ENCODE measurements at places on chromosomes 5 and 9.

GRCh38 chr5:138850865-138851435 is 24.2 kb downstream of the LRRTM2 start:
- no peak overlapping the region for H3K4me3 ChIP-seq

DNA sequence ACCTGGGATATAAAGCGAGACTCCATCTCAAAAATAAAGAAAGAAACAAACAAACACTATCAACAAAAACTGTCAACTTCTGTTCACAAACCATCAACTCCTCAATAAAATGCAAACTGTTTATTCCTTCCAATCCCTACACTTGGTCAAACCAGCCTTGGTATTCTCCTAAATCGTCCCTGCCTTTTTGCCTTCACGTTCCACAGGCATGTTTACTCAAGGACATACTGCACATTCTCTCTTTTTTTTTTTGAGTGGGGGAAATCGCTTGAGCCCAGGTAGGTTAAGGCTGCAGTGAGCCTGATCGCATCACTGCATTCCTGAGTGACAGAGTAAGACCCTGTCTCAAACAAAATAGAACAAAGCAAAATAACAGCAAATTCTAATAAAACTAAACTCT is 13.0 kb downstream of the UBAP2 start:
- peak; percentile 6 for DNase-seq
- no peak overlapping the region for H3K27ac ChIP-seq
- H3K4me3 ChIP-seq: no peak overlapping the region
- no peaks in the 10 kb centered on the region for H3K36me3 ChIP-seq
- no peaks in the 10 kb centered on the region for H3K4me1 ChIP-seq
- H3K27me3 ChIP-seq: no peaks in the 10 kb centered on the region

DNA sequence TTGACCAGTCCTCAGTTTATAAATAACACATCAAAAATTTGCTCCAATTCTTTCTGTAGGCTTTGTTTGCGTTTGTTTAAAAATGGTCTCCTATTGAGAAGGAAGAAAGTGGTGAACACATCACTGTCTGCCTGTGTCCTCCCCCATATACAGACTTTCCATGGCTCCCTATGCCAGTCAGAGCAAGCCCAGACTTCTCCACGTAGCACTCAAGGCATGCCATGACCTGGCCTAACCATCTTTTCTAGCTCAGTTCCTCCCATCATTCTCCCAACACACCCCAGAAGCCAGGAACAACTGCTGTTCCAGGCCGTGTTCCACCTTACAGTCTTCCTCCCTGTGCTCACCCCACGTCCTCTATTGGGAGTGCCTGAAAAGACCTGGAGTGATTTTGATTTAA is 129.6 kb upstream of the ZNF618 start:
- H3K36me3 ChIP-seq: no peaks in the 10 kb centered on the region
- H3K27me3 ChIP-seq: peaks cover 9% of the 10 kb centered on the region
- DNase-seq: no peak
- no peak overlapping the region for H3K4me3 ChIP-seq

DNA sequence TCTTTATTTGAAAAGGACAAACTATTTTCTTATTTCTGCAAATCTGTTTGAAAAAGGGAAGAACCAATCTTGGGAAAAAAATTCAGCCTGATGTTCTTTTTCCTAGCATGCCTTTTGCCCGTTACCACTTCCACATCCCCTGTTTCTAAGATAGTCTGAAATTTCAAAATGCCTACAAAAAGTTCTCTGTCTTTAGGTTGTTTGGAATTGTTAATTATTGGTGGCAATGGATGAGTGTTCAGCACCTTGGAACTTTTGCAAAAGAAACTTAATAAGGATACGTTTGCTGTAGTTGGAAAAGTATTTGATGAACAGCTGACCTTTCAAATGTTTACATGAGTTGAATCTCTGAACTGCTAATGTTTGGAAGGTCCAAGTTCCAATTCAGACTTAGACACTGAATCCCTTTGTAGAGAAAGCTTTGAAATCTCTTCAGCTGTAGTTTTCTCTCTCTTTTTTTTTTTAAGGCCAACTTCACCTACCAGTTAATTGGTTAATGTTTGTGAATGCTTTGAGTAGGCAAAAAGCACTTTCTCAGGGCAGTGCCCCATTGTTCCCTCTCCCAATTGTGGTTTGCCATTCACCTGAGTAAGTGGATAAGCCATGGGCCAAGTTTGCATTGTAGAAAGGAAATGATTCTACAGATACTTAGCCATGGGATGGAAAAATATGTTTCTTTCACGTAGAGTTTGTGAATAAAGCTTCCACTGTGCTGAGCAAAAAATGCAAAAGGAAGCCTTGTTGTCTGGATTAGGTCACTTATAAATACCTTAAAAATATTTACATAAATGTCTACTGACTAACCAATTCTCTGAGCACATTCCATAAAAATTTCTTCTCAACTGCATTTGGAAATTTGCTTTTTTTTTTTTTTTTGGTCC is 156.4 kb upstream of the ELL2 start:
- no peaks in the 10 kb centered on the region for H3K36me3 ChIP-seq
- peak overlapping the region; percentile 24 for H3K27ac ChIP-seq
- DNase-seq: peak; percentile 56
- no peaks in the 10 kb centered on the region for H3K27me3 ChIP-seq

DNA sequence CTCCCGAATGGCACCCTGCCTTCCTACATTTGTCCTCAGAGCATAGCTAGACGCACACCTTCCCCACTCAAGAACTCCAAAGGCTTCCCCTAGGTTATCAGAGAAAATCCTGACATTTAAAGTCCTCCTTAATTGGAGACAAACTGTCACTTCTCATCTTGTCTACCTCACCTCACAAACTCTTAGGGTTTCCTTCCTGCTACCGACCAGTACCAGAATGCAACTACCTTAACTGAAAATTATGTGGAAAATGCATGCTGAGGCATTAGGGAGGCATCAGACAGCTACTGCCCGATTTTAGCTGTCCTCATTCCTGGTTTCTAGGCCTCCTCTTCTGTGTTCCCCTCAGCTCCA is 17.9 kb upstream of the TNIP1 start:
- H3K27me3 ChIP-seq: no peaks in the 10 kb centered on the region
- peaks cover 12% of the 10 kb centered on the region for H3K36me3 ChIP-seq
- no peak overlapping the region for H3K4me3 ChIP-seq
- H3K4me1 ChIP-seq: peaks cover 22% of the 10 kb centered on the region

- H3K4me3 ChIP-seq: no peak overlapping the region
- no peaks in the 10 kb centered on the region for H3K27me3 ChIP-seq
- DNase-seq: peak; percentile 84
- H3K36me3 ChIP-seq: no peaks in the 10 kb centered on the region
These were observed 30.4 kb downstream of the RANBP17 start for GRCh38 chr5:170892196-170892595.

GRCh38 chr5:77867194-77867691 is 91.1 kb upstream of the TBCA start:
- no peaks in the 10 kb centered on the region for H3K36me3 ChIP-seq
- H3K4me1 ChIP-seq: no peaks in the 10 kb centered on the region
- H3K27me3 ChIP-seq: peaks cover 11% of the 10 kb centered on the region
- no peak for DNase-seq

DNA sequence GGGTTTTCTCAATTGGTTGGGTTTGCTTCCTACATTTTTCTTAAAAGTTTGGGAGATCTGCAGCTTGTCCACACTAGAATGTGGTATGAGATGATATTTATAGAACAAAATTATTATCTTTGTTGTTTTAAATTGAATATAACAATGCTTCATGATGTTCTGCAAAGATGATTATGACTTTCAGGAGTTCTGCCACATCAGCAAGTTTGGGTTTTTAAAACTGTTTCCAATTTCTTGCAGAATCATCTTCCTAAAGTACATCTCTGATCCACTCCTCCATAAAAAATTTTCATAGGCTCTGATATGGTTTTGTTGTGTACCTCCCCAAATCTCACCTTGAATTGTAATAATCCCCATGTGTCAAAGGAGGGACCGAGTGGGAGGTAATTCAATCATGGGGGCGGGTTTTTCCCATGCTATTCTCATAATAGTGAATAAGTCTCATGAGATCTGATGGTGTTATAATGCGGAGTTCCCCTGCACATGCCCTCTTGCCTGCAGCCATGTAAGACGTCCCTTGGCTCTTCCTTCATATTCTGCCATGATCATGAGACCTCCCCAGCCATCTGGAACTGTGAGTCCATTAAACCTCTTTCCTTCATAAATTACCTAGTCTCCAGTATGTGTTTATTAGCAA is 119.1 kb upstream of the PTGER4 start:
- no peaks in the 10 kb centered on the region for H3K4me1 ChIP-seq
- H3K36me3 ChIP-seq: no peaks in the 10 kb centered on the region
- no peak overlapping the region for H3K4me3 ChIP-seq
- H3K27me3 ChIP-seq: no peaks in the 10 kb centered on the region

- H3K27ac ChIP-seq: no peak overlapping the region
- H3K36me3 ChIP-seq: no peaks in the 10 kb centered on the region
- H3K4me1 ChIP-seq: no peaks in the 10 kb centered on the region
These were observed 34.7 kb downstream of the CAPSL start for GRCh38 chr5:35903631-35904203.

DNA sequence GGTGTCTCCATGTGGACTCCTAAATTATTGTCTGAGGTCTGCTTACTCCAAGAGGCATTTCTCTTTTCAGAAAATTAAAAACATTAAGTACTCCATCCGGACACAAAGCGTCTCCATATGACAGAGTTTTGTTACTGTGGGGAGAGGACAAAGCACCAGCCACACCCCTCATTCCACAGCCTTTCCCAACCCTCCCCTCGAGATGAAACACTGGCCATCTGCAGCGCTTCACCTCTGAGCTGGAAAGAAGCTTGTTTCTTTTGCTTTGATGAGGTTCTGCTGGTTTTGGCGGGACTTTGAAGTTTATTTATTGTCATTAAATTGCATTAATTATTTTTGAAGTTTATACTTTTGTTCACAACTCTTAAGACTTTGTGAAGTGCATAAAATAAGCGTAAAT is 27.6 kb upstream of the NKD2 start:
- no peaks in the 10 kb centered on the region for H3K4me1 ChIP-seq
- H3K36me3 ChIP-seq: no peaks in the 10 kb centered on the region
- H3K27ac ChIP-seq: no peak overlapping the region
- peak; percentile 36 for DNase-seq
- peaks cover 7% of the 10 kb centered on the region for H3K27me3 ChIP-seq
- no peak overlapping the region for H3K4me3 ChIP-seq

DNA sequence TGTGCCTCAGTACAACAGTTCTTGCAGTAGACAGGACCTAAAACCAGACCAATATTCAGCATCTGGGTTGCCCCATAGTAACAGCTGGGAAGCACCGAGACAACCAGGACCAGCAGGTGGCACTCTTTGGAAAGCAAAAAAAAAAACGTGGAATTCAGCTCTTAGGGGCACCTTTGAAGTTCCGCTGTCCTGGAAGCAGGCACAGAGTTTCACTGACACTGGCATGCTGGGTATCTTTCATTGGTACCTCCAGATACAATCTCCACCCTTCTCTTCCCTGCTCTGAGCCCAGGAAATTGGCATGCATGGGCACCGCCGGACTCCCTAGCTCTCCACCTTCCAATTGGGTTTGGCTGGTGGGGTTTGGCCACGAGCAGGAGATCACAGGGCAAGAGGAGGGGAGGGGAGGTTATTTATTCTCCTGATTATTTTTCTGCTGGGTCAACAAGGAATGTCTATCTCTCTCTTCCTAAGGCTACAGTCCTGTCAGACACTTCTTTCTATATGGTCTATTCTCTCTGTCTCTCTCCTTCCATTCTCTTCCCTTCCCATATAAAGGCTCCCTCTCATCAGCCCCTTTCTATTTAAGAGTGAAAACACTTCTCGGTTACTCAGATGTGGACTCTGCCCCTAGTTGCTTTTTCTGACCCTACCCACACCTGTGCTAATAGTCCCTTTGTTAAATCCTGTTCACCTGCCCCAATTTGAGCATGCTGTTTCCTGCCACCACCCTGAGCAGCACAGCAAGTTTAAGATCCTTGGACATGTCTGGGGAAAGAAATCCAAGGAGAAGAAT is 1.9 kb upstream of the IDNK start:
- no peaks in the 10 kb centered on the region for H3K36me3 ChIP-seq
- no peaks in the 10 kb centered on the region for H3K27me3 ChIP-seq

DNA sequence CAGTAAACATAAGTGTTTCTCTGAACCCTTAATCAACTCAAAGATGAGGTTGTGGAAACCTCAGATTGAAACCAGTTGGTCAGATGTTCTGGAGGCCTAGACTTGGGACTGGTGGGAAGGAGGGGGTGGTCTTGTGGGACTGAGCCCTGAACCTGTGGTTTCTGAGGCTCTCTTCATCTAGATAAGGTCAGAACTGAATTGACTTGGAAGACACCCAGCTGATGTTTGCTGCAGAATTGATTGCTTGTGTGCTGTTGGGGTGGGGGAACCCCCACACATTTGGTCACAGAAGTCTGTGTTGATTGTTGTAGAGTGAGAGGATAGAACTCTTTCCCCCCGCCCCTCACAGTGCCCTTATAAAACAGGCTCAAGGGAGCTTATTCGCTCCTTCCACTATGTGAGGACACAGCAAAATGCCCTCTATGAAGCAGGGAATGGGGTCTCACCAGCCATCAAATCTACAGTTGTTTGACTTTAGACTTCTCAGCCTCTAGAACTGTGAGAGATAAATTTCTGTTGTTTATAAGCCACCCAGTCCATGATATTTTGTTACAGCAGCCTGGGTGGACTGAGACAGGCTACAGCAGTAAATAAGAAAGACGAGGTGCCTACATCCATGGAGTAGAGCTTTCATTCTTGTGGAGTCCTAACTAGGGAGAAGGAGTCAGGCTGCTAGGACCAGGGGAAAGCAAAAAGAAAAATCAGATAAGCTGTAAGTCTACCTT is 25.7 kb upstream of the UGCG start:
- H3K27ac ChIP-seq: no peak overlapping the region
- H3K4me3 ChIP-seq: no peak overlapping the region
- no peaks in the 10 kb centered on the region for H3K27me3 ChIP-seq
- peak; percentile 11 for DNase-seq
- H3K36me3 ChIP-seq: no peaks in the 10 kb centered on the region

DNA sequence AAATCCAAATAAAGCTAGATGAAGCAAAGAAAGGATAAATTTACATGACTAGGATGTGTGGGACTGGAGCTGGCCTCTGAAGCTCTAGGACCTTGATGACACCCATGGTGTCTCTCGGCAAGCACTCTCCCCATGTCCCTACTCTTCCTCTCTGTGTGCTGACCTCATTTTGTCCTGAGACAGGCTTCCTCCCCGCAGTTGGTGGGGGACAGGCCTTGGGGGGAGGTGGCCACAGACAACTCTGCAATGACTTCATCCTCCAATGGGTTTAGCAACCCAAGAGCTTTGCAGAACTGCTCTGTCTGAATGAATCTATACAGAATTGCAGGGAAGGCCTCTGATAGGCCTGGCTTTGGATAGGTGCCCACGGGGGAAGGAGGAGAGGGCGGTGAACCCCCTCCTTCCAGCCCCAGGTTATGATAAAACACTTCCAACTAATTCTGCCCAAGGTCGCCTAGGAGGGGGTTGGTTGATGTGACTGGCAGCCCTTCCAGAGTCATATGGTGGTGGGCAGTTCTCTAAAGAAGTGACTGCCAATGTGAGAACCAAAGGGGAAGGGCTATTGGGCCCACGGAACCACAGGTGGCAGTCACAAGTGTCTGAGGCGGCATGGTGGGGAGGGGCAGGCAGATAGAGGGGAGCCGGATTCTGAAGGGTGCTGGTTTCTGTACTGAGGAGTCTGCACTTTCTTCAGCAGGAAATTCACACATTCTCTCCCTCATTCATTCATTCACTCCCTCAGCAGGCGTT is 6.0 kb downstream of the SLC6A7 start:
- peaks cover 36% of the 10 kb centered on the region for H3K27me3 ChIP-seq
- no peaks in the 10 kb centered on the region for H3K4me1 ChIP-seq
- no peak for DNase-seq
- H3K4me3 ChIP-seq: no peak overlapping the region
- no peak overlapping the region for H3K27ac ChIP-seq

GRCh38 chr9:89277043-89277442 is 34.0 kb upstream of the CKS2 start:
- no peaks in the 10 kb centered on the region for H3K27me3 ChIP-seq
- DNase-seq: no peak

GRCh38 chr5:75612226-75612569 is 945 bp downstream of the ANKDD1B start:
- H3K27me3 ChIP-seq: no peaks in the 10 kb centered on the region
- no peaks in the 10 kb centered on the region for H3K36me3 ChIP-seq
- H3K4me1 ChIP-seq: no peaks in the 10 kb centered on the region
- peak overlapping the region; percentile 70 for H3K4me3 ChIP-seq
- DNase-seq: no peak

Data from fibroblast of lung (primary cell).